ENCODE measurements at places on chromosomes 1 and 21.

- no peak for DNase-seq
These were observed 73.0 kb downstream of the PTPRC start for GRCh38 chr1:198711837-198712236.

GRCh38 chr1:182962554-182963115 lies 9.7 kb upstream of the SHCBP1L start:
- peak; percentile 64 for DNase-seq

DNA sequence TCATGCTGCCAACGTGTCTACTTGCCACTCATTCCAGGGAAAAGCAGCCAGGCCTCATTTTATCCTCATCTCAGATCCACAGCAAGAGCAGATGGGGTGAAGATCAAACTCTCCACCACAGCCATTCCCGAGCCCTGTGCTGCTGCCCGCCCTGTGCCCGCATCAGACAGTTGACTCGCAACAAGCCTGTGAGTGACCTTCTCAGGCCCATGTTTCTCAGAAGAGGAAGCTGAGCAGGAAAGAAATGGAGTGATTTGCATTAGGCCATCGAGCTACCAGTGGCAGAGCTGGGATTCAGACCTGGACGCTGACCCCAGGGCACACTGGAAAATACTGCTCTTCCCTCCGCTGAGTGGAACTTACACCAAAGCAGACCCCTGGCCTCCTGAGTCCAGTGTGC lies 1.2 kb downstream of the CNR2 start:
- no peak for DNase-seq

DNA sequence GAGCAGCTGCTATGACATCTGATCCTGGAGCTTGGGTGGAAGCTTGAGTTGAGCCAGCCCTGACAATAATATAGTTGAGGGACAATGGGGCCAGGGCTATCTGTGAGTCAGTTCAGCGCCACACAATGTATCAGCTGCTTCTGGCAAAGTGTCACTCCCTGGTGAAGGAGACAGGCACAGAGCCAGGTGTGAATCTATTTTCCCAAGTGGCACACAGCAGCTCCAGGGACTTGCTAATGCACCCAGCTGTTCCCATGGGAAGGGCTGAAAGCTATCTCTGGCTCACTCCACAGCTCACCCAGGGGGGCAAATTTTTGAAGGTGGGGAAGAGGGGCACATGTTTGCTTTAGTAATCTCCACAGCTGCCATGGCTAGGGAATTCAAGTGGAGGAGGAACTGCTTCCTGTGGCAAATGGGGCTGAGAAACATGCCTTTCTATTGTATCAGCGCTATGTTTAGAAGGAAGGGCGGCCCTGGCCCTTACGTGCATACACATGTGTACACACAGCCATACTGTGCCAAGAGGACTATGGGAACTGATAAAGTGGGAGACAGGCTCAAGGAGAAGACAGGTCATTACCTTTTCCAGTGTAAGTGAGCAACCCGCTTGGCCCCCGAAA lies 2.2 kb downstream of the CYB5R1 start:
- DNase-seq, result no peak

DNA sequence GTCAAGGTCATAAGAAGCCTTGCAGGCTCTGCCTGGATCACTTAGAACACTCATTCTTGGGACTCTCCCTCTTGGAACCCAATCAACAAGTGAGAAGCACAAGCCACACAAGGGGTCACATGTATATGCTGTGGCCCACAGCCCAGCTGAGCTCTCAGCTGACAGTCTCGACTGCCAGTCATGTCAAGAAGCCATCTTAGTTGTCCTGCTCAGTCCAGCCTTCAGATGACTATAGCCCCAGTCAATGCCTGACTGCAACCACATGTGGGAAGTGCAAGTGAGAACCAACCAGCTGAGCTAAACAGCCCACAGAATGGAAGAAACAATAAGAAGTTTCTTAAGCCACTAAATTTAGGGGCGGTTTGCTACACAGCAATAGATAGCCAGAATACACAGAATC lies 356.0 kb downstream of the KCNH1 start:
- DNase-seq, result no peak

Measured in fibroblast of skin of left biceps (primary cell).